Stimulated activated CD4-positive, alpha-beta T cell treated with anti-CD3 and anti-CD28 coated beads, Interleukin-2, amount 100 ng/mL, for 24 hours (primary cell): ENCODE measurements at places on chromosomes 11 and 22.

DNA sequence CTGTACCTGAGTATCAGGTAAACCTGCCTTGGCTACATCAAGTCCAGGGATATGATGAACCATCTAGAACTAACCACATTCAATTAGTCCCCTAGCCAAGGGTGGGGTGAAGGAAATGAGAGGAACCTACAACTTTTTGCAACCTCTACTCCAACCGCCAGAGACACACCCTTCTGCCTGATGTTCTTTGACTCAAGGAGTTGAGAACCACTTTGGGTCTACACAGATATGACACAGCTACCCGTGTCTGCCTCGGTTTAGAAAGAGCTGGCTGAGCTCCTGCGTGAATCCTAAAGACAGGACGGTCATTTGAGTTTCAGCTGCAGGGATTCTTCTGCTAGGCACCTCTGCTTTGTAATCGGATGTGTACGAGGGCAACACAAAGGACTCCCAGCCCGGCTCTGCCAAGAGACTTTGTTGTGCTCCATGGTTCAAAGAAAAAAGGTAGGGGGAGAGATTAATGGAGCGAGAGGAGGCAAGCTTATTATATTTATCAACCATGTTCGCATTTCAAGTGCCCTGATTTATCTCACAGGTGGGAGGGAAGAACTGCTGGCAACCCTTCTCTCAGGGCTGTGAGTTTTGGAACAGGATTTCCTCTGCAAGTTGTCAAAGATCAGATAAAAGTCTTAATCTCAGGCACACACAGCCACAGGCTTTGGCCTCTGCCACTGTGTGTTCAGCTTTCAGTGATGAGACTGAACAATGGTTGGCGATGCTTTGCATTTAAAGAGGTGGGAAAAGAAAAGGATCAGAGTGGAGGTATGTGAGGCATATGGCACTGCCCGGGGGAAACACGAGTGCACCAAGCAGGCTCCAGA lies 35.1 kb downstream of the FLI1 start:
- no peak for DNase-seq

- no peak for DNase-seq
Measured at GRCh38 chr22:30253205-30253852, 6.8 kb upstream of the LIF start.

- DNase-seq = no peak
Measured at GRCh38 chr11:105929084-105929955, 92.7 kb downstream of the MSANTD4 start.

GRCh38 chr22:21945453-21946261 lies 7.0 kb downstream of the PPM1F start:
- DNase-seq = no peak

GRCh38 chr11:67491276-67492068 lies 8.6 kb downstream of the AIP start:
- DNase-seq = no peak
